ENCODE measurements at places on chromosomes 4 and X. TPM values are rescaled to one million over a fixed set of nuclear protein-coding genes. Genes with fewer than 3 reads are reported as not detected.

Gene PRSS12
- not detected for polyA plus RNA-seq

Gene CYBB
- polyA plus RNA-seq, result 122 TPM

Gene NUDT10
- 0.33 TPM for polyA plus RNA-seq

Gene LRCH2
- polyA plus RNA-seq, result not detected

Gene SEC24B
- polyA plus RNA-seq, result 16.4 TPM

Gene AVPR2
- not detected for polyA plus RNA-seq

Gene C4orf50
- not detected for polyA plus RNA-seq

Gene HAND2
- polyA plus RNA-seq, result not detected

Gene DRD5
- not detected for polyA plus RNA-seq

Gene CFAP99
- not detected for polyA plus RNA-seq

Gene EPHA5
- not detected for polyA plus RNA-seq

Gene UGT2B15
- polyA plus RNA-seq, result 0.25 TPM

Gene CCDC149
- not detected for polyA plus RNA-seq

Data from IgD-negative memory B cell (primary cell).